ENCODE measurements at places on chromosomes 12 and 14. TPM values are rescaled to one million over a fixed set of nuclear protein-coding genes. Genes with fewer than 3 reads are reported as not detected.

- H3K4me3 ChIP-seq = no peak overlapping the region
- DNase-seq = no peak
- H3K27ac ChIP-seq = no peak overlapping the region
- H3K36me3 ChIP-seq = no peaks in the 10 kb centered on the region
Observed at GRCh38 chr12:63095369-63095980, 55.5 kb downstream of the AVPR1A start.

- H3K4me1 ChIP-seq = no peaks in the 10 kb centered on the region
- no peak for DNase-seq
- H3K4me3 ChIP-seq = no peak overlapping the region
- H3K36me3 ChIP-seq = no peaks in the 10 kb centered on the region
- peaks cover 10% of the 10 kb centered on the region for H3K27me3 ChIP-seq
Observed at GRCh38 chr12:92732716-92733115, 29.9 kb downstream of the PLEKHG7 start.

GRCh38 chr14:34258318-34258717 is 203.7 kb downstream of the SPTSSA start:
- no peaks in the 10 kb centered on the region for H3K36me3 ChIP-seq
- H3K4me1 ChIP-seq = no peaks in the 10 kb centered on the region
- H3K4me3 ChIP-seq = no peak overlapping the region
- H3K27ac ChIP-seq = no peak overlapping the region

DNA sequence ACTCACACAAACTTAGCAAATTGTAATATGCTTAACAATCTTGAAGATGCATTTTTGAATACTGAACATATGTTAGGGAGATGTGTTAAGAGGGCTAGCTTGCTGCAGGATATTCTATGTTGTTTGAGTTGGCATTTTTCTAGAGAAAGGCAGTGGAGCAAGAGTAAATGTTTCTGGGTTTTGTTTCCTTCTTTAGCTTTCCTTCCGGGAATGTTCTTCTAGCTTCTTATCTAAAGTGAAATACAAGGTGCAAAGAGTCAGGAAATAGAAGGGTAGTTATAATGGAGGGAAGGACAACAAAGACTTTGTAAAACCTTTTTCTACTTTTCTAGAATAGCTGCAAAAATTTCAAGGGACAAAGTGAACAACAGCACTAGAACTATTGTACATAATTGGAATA is 77.6 kb upstream of the KCNH3 start:
- no peaks in the 10 kb centered on the region for H3K27me3 ChIP-seq
- no peaks in the 10 kb centered on the region for H3K4me1 ChIP-seq
- no peaks in the 10 kb centered on the region for H3K36me3 ChIP-seq
- no peak overlapping the region for H3K27ac ChIP-seq
- no peak for DNase-seq

ENDOU gene
- total RNA-seq = not detected

CLEC1A gene
- total RNA-seq = not detected

ITPK1 gene
- total RNA-seq = 54.1 TPM

APOF gene
- total RNA-seq = not detected

Data from CD4-positive, CD25-positive, alpha-beta regulatory T cell (primary cell).